ENCODE measurements at places on chromosomes 2 and 18.

DNA sequence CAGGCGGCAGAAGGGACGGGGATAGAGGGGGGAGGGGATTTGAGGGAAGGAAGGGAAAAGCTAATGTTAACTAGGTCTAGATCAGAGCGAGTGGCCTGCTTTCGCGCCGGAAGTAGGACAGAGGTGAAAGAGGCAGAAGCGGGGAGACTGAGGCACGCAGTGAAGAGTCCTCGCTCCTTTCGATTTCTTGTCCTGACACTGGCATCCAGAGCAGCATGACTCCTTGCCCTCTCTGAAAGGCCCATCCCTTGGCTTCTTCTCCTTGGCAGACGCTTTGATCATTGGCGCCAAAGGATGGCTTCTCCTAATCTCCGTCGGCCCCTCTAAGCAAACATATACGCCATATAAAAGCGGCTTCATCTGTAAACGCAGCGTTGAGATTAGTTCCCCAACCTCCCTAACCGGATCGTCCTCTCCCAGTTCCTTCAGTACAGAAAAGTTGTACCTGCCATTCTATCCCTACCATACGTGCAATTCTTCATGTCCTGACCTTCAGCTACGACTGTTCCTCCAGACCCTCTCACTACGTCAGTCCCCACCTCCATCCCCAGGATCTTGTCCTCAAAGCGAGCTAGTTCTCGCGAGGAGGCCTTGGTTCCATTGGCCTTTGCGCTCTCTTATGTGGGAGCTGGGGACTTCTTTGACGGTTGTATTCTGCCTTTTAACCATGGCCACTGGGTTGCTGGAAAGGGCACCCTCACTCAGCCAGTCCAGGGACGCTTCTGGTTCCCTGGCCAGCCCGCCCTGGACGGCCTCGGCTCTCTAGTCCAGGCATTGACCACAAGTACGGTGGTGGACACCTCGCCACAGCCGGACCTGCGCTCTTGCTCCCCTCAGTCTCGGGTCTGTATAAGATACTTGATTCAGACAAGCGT is 857 bp upstream of the NEUROD1 start:
- no peak for ATAC-seq

GRCh38 chr2:146143971-146144370 is 1624.1 kb upstream of the ZEB2 start:
- no peak for ATAC-seq

DNA sequence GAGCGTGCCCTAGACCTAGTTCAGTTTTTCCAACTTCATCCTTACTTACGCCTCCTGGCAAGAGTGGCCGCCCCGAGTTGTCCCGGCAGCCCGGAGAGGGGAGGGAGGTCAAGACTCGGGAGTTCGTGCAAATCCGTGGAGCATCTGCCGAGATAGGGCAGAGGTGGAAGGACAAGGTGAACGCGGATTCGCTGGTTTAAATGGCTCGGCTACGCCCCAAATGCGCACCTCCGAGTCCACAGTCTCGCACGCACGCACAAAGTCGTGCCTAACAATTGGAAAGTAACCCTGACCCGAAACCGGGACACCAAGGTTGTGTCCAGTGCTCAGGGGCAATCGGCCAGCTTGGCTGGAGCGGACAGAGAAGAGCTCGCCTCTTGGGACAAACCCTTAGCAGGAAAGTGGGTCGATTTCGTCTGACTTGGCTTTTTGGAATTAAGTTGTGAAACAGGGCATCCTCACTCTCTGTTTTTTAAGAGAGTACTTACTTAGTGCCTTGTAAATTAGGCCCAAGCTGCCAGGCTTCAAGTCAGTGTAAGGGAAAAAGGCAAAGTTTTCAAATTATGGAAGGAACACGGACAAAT is 726 bp upstream of the SS18 start:
- peak; percentile 39 for ATAC-seq

DNA sequence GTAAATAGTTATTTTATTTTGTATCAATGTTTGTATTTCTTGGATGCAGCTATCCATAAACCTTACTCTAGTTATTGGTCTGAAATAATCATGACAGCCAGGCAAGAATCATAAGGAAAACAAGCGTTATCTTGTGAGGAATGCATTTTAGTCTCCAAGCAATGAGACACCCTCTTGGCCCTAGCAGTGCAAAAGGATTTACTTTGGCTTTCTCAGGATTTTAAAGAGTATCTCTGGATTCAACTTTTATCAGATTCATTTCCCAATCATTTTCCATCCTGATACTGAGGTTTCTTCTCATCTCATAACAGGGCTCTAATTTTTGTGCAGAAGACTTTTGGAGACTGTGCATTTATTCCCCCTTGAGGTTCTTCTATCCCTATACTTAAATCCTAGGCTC is 480.8 kb downstream of the TMX3 start:
- no peak for ATAC-seq

DNA sequence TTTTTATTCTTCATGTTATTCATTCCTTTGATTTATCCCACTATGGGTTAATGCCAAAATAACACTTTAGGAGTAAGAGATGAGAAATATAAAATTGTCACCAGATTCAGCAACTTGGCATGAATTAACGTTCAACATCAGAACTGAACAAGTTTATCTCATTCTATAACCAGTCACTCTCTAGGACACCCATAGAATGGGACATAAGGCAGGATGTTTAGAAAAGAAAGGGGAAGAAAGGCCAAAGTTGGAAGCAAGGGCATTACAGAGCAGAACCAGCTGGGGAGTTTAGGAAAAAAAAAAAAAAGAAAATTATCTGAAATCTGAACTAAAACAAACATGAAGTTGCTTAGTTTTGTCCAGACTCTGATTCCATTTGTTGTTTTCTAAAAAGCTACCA is 211.0 kb downstream of the PMAIP1 start:
- no peak for ATAC-seq

GRCh38 chr2:186009341-186009740 is 270.7 kb downstream of the FSIP2 start:
- ATAC-seq, result no peak

GRCh38 chr18:58225101-58225500 is 181.1 kb downstream of the NEDD4L start:
- ATAC-seq, result no peak

- ATAC-seq, result no peak
These were observed 41.0 kb upstream of the IGFBP5 start for GRCh38 chr2:216736326-216736725.

- no peak for ATAC-seq
These were observed 126.2 kb upstream of the TMEM200C start for GRCh38 chr18:6021306-6022073.

- ATAC-seq, result no peak
These were observed 93.8 kb downstream of the ROCK2 start for GRCh38 chr2:11250400-11251196.

DNA sequence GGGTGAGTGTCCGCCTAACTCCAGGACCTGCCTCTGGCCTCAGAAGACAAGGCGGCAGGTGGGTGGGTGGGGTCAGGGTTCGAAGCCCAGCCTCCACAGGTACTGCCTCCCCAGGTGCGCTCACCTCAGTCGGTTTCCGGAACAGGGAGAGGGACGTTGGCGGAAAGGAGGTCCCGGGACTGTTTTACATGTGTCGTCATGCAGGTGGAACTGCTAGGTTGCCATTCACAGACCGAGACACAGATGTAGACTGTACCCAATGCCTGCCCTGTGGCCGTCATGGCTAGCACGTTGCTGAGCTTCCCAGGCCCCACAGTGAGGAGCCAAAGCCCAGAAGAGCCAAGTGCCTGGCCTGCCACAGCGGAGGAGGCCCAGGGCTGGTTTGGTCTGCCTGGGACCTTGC is 284.0 kb upstream of the HS6ST1 start:
- ATAC-seq, result no peak

- ATAC-seq, result no peak
These were observed 104.5 kb downstream of the UGGT1 start for GRCh38 chr2:128195435-128195984.

GRCh38 chr2:104233591-104233990 is 620.3 kb upstream of the POU3F3 start:
- no peak for ATAC-seq

DNA sequence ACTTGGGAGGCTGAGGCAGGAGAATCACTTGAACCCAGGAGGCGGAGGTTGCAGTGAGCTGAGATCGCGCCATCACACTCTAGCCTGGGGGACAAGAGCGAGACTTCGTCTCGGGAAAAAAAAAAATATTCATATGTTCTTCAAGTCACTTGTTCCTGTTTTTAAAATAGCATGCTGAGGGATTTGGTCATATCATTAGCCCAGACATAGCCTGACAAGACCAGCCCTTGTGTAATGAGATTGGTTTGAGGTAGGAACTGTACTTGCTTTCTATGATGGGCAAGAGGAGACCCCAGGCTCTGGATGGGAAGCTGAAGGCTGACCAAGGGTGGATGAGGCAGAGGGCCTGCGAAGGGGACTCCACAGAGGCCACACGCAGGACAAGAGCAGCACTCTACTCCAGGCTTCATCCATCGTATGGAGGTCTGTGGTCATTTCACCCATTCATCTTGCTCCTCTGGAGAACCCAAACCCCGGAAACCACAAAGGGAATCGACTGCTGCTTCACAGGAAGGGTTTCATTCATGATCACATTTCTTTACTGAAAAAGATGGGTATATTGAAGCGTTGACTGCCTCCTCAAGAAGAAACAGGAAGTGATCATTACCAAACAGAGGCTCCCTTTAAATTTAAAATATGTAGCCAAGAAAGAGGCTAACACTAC is 87.1 kb upstream of the ZNF397 start:
- no peak for ATAC-seq

- ATAC-seq, result no peak
These were observed 18.3 kb downstream of the RNF138 start for GRCh38 chr18:32110005-32110404.

DNA sequence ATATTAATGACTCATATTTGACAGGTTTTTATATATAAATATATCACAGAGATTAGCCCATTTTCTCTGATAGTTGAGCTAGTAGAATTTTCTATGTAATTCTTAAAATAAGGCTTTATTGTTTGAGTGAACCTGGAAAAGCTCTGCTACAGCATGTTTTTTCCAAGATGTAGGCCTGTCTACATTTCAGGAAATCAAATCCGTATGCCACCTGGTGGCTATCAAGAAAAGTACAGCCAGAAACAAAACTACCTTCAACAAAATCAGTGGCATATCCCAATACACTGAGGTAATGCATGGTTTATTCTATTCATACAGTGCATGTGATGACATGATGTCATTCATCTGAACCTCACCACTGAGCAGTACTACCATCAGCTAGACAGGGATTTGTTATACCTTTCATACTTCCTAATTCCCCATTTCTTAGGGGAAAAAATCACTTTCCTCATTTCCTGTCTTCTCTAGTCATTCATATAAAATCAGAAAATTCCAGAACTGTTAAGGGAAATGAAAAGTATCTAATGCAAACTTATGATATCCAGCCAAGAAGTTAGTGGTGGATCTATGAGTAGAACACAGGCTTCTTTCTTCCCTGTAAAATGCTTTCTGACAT is 310.4 kb upstream of the SYT4 start:
- no peak for ATAC-seq

DNA sequence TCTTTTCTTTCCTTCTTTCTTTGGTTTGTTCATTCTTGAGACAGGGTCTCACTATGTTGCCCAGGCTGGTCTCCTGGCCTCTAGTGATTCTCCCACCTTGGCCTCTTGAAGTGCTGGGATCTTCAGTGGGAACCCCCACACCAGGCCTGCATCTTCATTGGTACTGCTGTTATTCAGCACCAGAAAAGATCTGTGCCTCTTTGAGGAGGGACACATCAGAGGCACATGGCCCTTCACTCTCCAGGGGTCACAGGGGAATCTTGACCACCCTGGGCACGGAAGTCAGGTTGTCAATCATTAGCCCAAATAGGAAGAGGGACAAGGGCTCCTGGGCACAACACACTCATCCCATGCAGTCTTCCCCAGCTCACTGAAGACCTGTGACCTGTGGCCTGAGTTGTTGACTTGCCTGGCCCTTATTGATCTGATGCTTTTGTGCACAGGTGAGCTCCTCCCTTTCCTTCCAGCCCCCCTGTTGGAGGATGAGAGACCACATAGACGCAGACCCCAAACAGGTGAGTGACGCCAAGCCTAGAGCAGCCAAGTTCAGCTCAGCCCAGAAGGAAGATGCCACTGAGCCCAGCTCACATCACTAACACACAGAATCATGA is 33.0 kb upstream of the ODC1 start:
- ATAC-seq, result no peak

- ATAC-seq, result no peak
These were observed 20.5 kb upstream of the RNF149 start for GRCh38 chr2:101329026-101329425.

- no peak for ATAC-seq
These were observed 75.5 kb downstream of the SLC39A10 start for GRCh38 chr2:195732574-195732973.

DNA sequence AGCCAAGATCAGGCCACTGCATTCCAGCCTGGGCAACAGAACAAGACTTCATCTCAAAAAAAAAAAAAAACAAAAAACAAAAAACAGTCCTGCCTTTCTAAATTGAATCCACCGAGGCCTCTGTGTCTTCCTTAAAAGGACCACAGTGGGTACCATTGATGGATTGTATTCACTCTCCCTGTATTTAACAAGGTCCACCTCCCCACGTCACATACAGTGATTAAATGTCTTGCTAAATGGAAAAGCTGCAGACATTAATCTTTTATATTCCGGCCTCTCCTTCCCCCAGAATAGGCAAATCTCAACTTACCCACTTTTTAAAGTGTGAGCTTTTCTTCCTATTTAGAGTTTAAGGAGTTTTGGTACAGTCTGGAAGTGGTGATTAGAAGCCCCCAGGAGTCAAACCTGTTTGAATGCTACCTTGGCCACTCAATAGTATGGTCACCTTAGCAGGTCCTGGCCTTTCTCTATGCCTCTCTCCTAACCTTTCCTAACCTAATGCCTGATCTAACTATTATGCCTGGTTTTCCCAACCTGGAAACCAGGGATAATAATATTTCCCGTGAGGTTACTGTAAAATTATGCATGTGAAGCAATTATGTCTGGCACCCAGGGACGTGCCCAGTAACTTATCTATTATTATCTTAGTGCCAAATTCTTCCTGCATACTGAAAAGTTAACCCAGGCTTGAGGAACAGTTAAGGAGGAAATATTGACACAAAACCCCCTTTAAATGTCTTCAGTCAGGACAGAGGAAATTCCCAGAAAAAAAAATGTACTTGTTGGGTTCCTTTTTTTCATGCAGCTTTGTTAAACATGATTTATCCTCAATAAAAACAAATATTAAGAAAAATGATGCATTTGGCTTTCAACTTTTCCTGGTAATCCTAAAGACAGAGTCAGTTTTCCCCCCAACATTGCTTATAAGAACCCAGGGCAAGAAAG is 3.1 kb downstream of the NFE2L2 start:
- no peak for ATAC-seq

GRCh38 chr2:64288321-64289193 is 144.3 kb upstream of the PELI1 start:
- ATAC-seq, result peak; percentile 50

Data from gastroesophageal sphincter (tissue), 4 donors.